ENCODE measurements at places on chromosomes 4 and X.

DNA sequence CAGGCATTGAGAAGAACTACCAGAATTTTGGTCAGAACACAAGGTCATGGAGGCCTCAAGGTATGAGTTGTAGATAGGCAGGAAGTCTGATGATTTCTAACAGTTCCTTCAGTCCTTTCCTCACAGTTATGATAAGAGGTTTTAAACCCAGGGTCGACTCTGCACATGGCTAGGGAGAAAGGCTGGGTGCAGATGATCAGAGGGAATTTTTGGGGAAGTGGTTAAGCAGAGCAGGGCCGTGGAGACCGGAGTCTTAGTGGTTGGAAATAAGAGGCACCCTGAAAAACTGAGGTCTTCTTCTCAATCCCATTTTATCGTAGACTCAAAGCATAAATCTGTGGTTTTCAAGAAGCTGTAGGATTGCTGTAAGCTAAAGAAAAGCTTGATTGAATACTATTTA lies 118.5 kb upstream of the ANK2 start:
- DNase-seq, result no peak

GRCh38 chr4:105246712-105247111 lies 100.0 kb downstream of the TET2 start:
- DNase-seq, result no peak

- DNase-seq, result peak; percentile 82
These were observed 968 bp upstream of the NELFA start for GRCh38 chr4:2009651-2010233.

- DNase-seq, result peak; percentile 66
These were observed 11.2 kb upstream of the BCOR start for GRCh38 chrX:40108959-40109287.

GRCh38 chrX:9443327-9443726 lies 21.5 kb upstream of the TBL1X start:
- DNase-seq, result no peak

DNA sequence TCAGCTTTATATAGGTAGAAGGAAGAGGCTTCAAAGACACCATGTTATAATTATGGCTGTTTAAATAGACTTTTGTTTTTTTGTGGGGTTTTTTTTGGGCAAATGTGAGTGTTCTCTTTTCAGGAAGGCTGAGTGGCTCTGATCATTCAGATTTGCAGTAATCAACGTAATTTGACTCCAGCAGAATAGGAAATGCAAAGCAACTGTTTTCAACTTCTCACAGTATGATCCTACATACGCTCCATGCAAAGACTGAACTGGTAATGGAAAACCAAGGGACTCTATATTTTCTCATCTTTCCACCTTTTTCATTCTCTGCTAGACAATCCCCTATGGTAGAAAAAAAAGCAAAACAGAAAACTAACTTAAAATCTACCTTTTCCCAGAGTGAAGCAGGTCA lies 10.8 kb downstream of the ADH1B start:
- no peak for DNase-seq

- DNase-seq, result peak; percentile 5
These were observed 43.2 kb downstream of the QDPR start for GRCh38 chr4:17468619-17469221.

DNA sequence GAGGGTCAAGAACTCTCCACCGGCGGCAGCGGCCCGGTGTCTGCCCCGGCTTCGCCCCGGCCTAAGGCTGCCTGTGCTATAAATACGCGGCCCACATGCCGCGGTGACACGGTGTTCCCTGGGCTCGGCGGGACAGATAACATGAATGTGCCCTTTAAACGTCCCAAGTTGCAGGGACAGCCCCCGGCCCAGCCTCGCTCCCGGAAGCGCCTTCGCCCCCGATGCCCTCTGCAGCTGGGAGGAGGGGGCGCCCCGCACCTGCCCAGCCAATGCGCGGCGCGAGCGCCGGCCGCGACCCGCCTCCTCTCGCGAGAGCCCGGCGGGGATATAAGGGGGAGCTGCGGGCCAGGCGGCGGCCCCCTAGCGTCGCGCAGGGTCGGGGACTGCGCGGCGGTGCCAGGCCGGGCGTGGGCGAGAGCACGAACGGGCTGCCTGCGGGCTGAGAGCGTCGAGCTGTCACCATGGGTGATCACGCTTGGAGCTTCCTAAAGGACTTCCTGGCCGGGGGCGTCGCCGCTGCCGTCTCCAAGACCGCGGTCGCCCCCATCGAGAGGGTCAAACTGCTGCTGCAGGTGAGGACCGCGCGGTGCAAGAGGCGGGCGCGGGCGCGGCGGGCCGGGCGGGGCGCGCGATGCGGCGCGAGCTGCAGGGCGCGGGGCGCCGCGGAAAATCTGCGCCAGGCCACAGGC lies at the start of gene SLC25A4:
Gene SLC25A4, plus strand, starts transcription at position 355 of the 689 bp plus-strand sequence. Its CDS starts 107 bp downstream, at position 462.
- peak; percentile 70 for DNase-seq

DNA sequence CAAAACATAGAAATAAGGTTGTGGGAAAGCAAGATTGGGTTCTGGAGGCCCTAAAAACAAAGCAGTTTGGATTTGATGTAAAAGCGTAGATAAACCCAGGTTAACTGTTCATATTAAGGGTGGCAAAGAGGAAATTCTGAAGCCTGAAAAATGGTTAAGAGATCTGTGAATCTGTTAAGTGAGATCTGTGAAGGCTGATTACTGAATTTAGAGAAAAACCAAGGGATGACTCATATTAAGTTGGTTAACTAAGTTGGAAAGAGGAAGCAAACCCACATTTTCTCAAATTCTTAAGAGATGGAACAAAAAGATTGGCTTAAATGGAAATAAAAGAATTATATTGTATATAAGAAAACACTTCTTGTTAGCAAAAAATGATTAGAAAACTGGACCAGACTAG lies 22.8 kb downstream of the GPAT3 start:
- no peak for DNase-seq

- DNase-seq, result no peak
These were observed 80.3 kb upstream of the HHIP start for GRCh38 chr4:144565527-144566195.
